CD8-positive, alpha-beta memory T cell (primary cell): ENCODE measurements at places on chromosomes 11 and 22. TPM values are rescaled to one million over a fixed set of nuclear protein-coding genes. Genes with fewer than 3 reads are reported as not detected.

- H3K4me1 ChIP-seq: no peaks in the 10 kb centered on the region
- no peak for DNase-seq
- H3K27ac ChIP-seq: no peak overlapping the region
Observed at GRCh38 chr22:35835998-35836691, 118.5 kb downstream of the APOL5 start.

GRCh38 chr11:1733009-1733715, 17.2 kb downstream of the IFITM10 start:
- H3K4me1 ChIP-seq: peaks cover 25% of the 10 kb centered on the region
- no peaks in the 10 kb centered on the region for H3K36me3 ChIP-seq
- no peak for DNase-seq
- H3K27me3 ChIP-seq: no peaks in the 10 kb centered on the region

DNA sequence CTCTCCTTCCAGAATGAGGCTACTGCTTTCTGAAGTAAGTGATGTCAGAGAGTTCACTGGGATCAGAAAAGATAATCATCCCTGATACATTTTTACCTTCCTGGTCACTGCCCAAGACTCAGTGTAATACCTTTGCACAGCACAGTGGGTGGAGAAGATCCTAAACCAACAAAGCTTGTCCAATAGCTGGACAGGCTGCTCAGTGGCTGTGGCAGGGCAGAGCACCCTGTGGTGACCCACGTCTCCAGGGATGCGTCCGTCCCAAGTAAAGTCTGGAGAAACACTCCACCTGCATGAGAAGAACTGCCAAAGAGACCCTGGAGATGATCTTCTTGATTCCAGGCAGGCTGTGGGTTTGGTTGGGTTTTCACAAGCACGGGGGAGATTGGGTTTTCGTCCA, 31.0 kb upstream of the TLCD5 start:
- no peak for DNase-seq
- no peaks in the 10 kb centered on the region for H3K36me3 ChIP-seq
- H3K4me3 ChIP-seq: no peak overlapping the region
- H3K27ac ChIP-seq: no peak overlapping the region

DNA sequence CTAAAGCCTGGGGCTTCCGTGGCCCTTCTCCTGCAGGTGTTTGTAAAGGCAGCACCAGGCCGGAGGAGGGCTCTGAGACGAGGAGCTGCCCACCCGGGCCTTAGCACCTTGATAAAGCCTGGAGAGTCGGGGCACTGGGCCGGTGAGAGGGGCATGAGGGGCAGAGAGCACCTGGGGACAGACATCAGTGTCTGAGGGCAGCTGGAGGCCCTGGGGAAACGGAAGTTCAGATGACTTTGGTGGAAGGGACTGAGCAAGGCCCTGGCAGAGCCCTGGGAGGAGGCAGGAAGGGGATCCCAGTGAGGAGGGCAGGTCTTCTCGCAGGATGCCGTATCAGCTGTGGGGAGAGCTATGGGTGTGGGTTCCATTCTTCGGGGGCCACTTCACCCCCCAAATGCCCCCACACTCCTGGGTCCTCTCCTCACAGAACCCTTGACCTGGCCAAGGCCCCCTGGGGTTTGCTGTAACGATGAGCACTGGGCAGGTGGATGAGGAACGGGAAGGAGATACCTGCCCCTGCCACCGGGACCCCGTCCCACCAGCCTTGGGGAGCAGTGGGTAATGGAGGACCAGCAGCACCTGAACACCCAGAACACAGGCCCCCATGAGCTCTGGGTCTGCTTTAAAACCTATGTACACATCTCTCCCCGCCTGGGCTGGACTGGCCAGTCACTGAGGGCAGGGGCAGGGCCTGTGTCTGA, 7.4 kb downstream of the C1QTNF6 start:
- no peaks in the 10 kb centered on the region for H3K27me3 ChIP-seq
- no peaks in the 10 kb centered on the region for H3K36me3 ChIP-seq
- peaks cover 32% of the 10 kb centered on the region for H3K4me1 ChIP-seq
- H3K4me3 ChIP-seq: no peak overlapping the region

DNA sequence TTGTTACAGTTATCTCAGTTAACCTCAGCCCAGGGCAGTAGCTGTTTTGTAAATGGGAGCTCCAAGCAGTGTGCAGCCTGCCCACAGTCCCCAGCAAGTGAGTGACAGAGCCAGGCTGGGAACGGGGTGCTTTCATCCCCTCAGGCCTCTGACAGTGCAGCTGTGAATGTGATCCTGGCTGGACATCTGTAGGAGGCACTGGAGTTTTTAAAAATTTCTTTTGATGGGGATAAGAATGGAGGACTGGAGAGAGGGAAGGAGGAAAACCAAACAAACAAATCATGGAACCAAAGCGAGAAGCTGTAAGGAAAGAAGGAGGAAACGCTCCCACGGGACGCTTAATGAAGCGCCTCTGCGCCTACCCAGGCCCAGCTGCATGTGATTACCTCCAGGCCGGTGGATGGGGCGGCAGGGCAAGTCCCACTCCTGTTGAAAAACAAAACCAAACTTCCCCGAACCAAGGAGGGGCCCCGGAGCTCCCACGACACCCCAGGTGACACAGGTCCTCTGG, 40.6 kb downstream of the SCUBE1 start:
- H3K27me3 ChIP-seq: no peaks in the 10 kb centered on the region
- no peak for DNase-seq
- H3K36me3 ChIP-seq: no peaks in the 10 kb centered on the region
- no peak overlapping the region for H3K27ac ChIP-seq
- no peaks in the 10 kb centered on the region for H3K4me1 ChIP-seq
- no peak overlapping the region for H3K4me3 ChIP-seq

DNA sequence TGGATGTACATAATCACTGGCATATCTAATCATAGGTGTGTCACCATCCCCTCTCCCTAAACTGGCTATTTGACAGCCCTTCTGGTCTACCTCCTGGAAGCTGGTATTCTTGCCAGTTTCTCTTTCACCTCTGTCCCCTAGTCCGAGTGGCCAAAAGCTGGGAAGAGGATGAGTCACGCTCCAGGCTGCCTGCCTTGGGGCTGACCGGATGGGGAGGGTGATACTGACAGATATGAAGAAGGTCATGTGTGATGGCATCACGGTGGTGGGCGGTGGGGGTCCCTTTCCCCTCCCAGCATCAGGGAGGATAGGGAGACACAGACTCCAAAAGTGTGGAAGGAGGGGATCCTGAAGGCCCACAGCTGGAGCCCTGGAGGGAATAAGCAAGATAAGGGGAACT, 4.8 kb downstream of the OAF start:
- H3K27ac ChIP-seq: no peak overlapping the region
- H3K36me3 ChIP-seq: no peaks in the 10 kb centered on the region
- H3K4me3 ChIP-seq: no peak overlapping the region
- peaks cover 6% of the 10 kb centered on the region for H3K4me1 ChIP-seq
- H3K27me3 ChIP-seq: no peaks in the 10 kb centered on the region

DNA sequence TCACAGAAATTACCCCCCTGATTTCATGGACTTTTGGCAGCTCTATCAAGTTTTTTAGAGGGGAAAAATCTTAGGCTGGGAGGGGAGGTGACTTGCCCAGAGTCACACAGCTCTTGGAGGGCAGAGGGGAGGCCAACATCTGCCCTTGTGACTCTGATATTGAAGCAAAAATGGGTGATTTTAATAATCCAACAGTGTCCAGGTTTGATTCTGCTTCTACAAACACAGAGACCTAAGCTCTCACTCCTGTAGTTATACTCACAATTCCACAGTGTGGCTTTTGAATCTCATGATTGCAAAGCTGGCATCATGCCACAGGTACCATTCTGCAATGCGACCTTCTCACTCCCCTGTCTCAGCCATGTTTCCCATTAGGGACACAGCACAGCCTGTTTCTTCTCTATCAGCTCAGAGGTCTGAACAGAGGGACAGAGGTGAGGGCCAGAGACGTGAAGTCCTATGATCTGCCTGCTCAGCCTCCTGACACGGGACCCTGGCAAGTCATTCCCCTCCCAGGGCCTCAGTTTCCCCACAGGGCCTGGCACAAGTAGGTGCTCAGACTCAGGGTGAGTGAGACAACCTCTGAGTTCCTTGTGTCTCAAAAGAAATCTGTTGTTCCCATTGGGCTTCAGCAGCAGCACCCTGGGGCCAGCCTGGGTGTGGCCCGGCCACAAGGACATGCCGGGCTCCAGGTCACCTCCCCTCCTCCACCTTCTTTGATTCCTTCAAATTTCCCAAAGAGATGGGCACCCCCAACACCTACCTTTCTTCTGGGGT, 766 bp downstream of the APOL2 start:
- H3K27me3 ChIP-seq: no peaks in the 10 kb centered on the region
- peak overlapping the region; percentile 82 for H3K27ac ChIP-seq
- peaks cover 16% of the 10 kb centered on the region for H3K36me3 ChIP-seq
- peaks cover 37% of the 10 kb centered on the region for H3K4me1 ChIP-seq

DNA sequence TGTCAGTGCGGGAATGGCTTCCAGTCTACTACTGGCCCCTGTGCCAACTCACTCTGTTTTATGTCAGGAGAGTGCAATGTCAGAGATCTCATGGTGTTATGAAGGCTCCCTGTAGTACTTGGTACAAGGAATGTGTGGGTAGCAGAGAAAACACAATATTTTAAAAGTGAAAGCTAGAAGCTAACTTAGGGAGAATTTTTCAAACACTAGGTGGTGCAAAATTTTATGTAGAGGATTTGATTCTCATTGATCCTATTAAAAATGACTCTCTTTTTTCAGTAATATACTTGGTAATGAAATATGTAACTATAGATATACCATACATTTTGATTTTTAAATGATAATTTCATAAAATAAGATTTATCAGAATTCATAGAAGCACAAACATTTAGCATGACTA, 134.7 kb downstream of the JRKL start:
- H3K36me3 ChIP-seq: no peaks in the 10 kb centered on the region
- no peak overlapping the region for H3K4me3 ChIP-seq
- H3K27me3 ChIP-seq: no peaks in the 10 kb centered on the region
- H3K4me1 ChIP-seq: no peaks in the 10 kb centered on the region
- no peak overlapping the region for H3K27ac ChIP-seq

DNA sequence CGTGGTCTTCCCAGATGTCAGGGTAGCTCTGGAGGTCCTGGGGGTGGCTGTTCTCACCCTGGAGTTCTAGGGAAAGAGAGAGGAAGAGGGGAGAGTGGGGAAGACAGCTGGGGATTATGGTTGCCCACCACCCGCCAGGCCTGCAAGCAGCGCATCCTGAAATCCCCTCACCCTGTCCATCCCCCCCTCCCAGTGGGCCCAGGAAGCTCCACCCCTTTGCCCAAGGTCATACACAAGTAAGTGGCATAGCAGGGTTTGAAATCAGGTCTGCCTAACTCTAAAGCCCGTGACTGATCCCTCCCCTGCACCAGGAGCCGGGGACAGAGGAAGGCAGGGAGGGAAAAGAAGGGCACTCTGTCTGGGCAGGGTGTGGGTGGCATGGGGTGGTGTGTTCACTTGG, 105.3 kb downstream of the NECTIN1 start:
- DNase-seq: no peak
- no peaks in the 10 kb centered on the region for H3K4me1 ChIP-seq
- H3K4me3 ChIP-seq: no peak overlapping the region
- no peak overlapping the region for H3K27ac ChIP-seq
- no peaks in the 10 kb centered on the region for H3K27me3 ChIP-seq
- H3K36me3 ChIP-seq: no peaks in the 10 kb centered on the region

DNA sequence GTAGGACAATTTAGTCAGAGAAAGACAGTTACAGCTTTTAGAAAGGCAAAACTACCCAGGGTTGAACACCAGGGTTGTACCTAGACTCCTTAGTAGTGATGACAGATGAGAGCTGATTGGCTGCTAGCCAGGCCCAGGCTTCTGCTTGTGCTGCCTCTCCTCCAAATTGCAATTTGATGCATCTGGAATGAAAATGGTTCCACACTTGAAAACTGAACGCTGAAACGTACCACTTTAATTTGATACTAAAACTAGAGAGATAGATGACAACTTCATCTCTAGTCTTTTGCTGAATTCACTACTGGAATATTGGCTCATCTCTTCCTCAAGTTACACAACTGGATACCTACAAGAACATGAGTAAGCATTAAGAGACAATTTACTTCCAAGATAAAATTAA, 19.2 kb upstream of the FNBP4 start:
- H3K4me1 ChIP-seq: no peaks in the 10 kb centered on the region
- DNase-seq: no peak
- no peak overlapping the region for H3K27ac ChIP-seq
- no peaks in the 10 kb centered on the region for H3K27me3 ChIP-seq
- peaks cover 36% of the 10 kb centered on the region for H3K36me3 ChIP-seq
- H3K4me3 ChIP-seq: no peak overlapping the region

DNA sequence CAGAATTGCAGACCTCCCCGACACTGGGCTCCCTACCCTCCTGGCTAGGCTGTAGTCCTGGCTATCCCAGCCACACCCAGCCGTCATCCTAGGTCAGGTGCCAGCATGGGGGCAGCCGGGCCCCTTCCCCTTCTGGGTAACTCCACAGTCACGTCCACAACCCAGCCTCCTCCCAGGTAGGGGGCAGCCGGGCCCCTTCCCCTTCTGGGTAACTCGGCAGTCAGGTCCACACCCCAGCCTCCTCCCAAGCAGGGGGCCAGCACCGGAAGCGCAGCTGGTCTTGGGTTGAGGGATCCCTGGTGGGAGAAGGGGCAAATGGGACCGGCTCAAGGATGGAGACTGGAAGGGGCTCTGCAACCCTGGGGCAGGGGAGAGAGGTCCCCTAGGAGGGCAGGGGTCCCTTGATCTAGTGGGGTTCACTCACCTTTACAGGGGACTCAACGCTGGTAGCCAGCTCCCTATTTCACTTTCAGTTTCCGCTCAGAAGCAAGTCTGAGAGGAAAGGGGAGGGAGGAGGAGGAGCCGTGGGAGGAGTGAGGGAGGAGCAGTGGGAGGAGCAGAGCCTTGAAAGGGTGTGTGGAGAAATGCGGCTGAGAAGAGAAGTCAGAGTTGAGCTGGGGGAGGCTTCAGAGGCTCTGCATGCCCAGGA, at the start of gene TRIM21:
Gene TRIM21 (minus strand): TSS at position 494 of the 649 bp plus-strand sequence. CDS start 3,293 bp downstream, outside the sequence.
- H3K4me3 ChIP-seq: peak within 1 kb of the TSS; percentile 94
- no peaks in the 10 kb centered on the region for H3K27me3 ChIP-seq
- H3K36me3 ChIP-seq: peaks cover 20% of the 10 kb centered on the region

DNA sequence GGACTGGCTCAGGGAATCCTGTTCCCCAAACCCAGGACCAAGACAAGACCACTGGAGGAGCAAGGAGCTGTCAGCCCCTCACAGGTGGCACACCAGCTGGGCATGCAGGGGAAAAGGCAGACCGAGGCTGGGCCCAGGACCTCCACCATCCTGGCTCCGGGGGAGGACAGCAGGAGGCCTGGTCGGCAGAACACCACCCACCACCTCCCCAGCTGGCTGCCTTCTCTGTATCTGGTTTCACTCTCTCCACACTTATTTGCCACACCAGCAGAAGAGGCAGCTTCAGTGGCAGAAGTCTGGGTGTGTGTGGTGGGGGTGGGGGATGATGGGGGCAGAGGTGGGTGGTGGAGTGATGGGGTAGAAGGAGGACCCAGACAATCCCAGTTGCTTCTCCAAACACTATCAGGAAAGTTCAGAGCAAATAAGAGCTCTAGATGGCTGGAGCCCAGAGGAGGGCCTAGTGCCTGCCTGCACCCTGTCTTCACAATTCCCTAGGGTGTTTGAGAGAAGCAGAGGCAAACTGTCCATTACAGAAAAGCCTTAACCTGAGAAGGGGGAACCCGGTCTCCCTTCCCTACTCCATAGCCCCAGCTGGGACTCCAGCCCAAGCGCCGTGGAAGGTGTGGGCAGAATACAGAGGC, 51.9 kb upstream of the CDON start:
- no peaks in the 10 kb centered on the region for H3K27me3 ChIP-seq
- H3K36me3 ChIP-seq: no peaks in the 10 kb centered on the region
- no peaks in the 10 kb centered on the region for H3K4me1 ChIP-seq
- no peak for DNase-seq
- H3K4me3 ChIP-seq: no peak overlapping the region

The TESMIN gene
- total RNA-seq: 1.3 TPM

The RAB36 gene
- 0.93 TPM for total RNA-seq

The TRIM48 gene
- total RNA-seq: not detected

The B3GAT1 gene
- total RNA-seq: 0.35 TPM

The NRGN gene
- total RNA-seq: 4.6 TPM

The LRRC4C gene
- not detected for total RNA-seq

The TSPAN32 gene
- total RNA-seq: 7.4 TPM
